ENCODE measurements at places on chromosomes 12 and 14. TPM values are rescaled to one million over a fixed set of nuclear protein-coding genes. Genes with fewer than 3 reads are reported as not detected.
A peak's percentile ranks its signal among the peaks of the same experiment; 100 is the strongest.

DNA sequence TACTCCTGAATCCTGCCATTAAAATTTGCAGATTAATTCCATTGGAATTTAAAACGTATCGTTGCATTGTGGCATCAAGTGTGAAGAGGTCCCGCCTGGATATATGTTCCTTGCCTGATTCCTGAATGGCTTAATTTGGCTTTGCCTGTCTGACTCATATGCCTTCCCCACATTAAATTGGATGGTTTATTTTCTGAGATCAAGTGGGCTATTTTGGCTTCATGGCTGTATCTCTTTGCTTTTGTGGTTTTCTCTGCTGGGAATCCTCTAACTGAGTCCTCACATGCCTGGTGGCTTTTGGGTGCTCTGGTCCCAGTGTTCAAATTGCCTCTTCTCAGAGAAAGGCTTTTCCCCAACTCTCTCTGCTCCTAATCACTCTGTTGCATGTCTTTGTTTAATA is 127.9 kb upstream of the DYRK2 start:
- no peaks in the 10 kb centered on the region for H3K27me3 ChIP-seq
- no peak overlapping the region for H3K27ac ChIP-seq
- H3K4me3 ChIP-seq, result no peak overlapping the region
- no peak for DNase-seq
- peaks cover 16% of the 10 kb centered on the region for H3K4me1 ChIP-seq

DNA sequence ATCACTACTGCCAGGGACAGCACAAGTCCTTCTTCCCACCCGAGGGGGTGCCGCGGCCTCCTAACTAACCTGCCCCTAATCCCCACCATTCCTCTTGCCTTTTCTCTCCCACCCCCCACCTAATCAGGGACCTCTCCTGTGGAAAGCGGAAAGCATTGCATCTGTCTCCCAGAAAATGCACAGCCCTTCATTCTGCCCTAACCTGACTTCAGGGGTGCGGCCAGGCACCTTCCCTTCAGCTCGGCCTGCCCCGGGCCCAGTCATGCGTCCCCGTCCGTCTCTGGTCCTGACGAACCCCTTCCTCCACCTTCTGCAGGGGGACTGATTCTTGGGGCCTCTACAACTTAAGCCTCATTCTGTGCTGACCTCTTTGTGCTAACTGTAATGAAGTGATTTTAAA is 43.9 kb upstream of the TRAF3 start:
- no peaks in the 10 kb centered on the region for H3K27me3 ChIP-seq
- no peaks in the 10 kb centered on the region for H3K4me1 ChIP-seq
- no peak for DNase-seq

DNA sequence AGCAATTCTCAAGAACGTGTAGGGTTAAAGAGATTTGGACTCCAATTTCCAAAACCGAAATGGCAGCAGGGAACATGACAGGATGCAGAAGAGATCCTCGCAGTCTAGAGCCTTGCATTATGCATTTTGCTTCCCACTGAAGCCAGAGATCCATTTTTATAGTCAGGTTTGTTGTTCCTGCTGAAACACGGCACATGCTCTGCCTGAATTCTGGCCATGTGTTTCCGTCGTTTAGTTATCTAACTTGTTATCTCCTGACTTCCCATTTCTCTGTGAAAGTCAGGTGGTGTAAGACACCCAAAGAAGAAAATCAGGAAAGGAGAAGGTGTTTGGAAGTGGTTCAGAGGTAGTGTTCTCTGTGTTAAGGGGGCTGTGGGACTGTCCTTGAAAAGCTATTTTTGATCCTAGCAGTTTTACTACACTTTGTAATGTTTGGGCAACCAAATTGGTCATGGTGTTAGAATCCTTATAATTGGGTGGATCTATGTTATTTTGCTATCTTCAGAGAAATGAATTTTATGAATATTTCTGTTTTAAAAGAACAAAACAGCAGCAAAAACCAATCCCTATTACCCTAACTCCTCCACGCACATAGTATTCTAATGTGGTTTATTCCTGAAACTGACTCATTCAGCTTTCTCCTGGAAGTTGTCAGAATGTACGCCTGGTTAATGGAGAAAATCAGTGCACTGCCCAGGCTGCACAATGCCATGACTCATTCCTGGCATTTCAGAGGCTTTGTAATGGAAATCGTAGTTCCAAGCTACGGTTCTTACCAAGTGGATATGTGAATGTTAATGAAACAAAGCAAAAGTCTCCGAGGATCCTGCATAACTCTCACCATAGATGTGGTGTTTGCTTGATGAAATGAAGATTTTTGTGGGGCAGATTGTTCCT is 110.1 kb downstream of the SAMD4A start:
- no peak for DNase-seq
- H3K27me3 ChIP-seq, result peaks cover 15% of the 10 kb centered on the region
- no peak overlapping the region for H3K4me3 ChIP-seq
- H3K36me3 ChIP-seq, result no peaks in the 10 kb centered on the region
- no peak overlapping the region for H3K27ac ChIP-seq

GRCh38 chr12:39426636-39427240 is 16.2 kb downstream of the KIF21A start:
- peaks cover 3% of the 10 kb centered on the region for H3K4me1 ChIP-seq
- DNase-seq, result no peak
- no peak overlapping the region for H3K27ac ChIP-seq
- no peaks in the 10 kb centered on the region for H3K27me3 ChIP-seq
- H3K4me3 ChIP-seq, result no peak overlapping the region
- no peaks in the 10 kb centered on the region for H3K36me3 ChIP-seq

- H3K4me3 ChIP-seq, result no peak overlapping the region
- H3K27ac ChIP-seq, result no peak overlapping the region
- no peaks in the 10 kb centered on the region for H3K27me3 ChIP-seq
- H3K36me3 ChIP-seq, result no peaks in the 10 kb centered on the region
- no peak for DNase-seq
Observed at GRCh38 chr12:72472350-72472749, 200.2 kb downstream of the TRHDE start.

DNA sequence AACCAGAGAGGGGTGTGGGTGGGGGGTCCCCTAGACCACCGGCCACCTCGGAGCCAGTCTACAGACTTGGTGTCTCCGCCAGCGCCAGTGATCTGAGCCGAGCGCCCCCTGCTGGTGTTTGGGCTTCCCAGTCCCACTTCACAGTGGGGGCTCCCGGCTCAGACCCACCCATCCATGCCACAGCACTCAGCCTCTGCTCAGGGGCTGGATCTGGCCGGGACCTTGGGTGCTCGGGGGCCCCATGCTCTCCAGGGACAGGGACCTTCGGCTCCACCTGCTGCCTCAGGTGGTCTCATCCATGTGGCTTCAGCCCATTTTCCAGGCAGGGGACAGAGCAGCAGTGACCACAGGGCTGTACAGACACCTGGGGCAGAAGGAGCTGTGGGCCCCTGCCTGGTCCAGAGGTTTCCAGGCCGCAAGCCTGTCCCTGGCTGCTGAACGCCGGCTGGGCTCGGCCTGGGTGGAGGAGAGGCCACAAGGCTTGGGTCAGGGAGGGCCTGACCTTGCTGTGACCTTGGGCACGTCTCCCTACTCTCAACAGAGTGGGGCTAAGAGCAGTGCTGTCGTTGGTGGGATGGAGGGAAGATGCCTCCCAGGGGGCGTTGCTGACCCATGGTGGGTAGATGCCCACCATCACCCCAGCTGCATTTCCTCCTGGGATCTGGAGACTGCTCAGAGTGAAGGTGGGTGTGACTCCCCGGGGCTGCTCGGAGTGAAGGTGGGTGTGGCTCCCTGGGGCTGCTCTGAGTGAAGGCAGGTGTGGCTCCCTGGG is 86.3 kb downstream of the KIF26A start:
- no peak overlapping the region for H3K27ac ChIP-seq
- peak; percentile 69 for DNase-seq
- peaks cover 12% of the 10 kb centered on the region for H3K27me3 ChIP-seq
- peaks cover 17% of the 10 kb centered on the region for H3K4me1 ChIP-seq
- H3K36me3 ChIP-seq, result no peaks in the 10 kb centered on the region

- H3K4me3 ChIP-seq, result no peak overlapping the region
- DNase-seq, result no peak
- H3K4me1 ChIP-seq, result no peaks in the 10 kb centered on the region
Observed at GRCh38 chr12:129844662-129845220, 59.1 kb downstream of the TMEM132D start.

DNA sequence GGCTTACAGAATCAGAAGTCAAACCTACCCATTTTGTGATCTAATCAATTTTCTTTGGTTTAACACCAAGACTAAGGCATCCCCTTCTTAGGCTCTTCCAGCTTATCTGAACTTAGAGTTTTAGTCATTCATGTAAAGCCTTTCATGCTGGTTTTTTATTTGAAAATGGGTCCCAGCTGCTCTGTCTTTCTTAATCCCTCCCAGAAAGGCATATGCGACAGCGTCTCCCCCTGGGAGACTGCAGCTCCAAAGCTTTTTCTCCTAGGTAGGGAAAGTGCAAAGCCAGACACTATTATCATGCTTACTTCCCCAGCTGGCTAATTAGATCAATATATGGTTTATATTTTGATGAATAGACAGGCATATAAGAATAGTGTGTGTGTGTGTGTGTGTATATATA is 96.6 kb upstream of the E2F7 start:
- H3K4me1 ChIP-seq, result no peaks in the 10 kb centered on the region
- H3K36me3 ChIP-seq, result no peaks in the 10 kb centered on the region
- no peak for DNase-seq
- H3K27ac ChIP-seq, result no peak overlapping the region
- H3K27me3 ChIP-seq, result no peaks in the 10 kb centered on the region

- DNase-seq, result peak; percentile 60
- peaks cover 14% of the 10 kb centered on the region for H3K4me1 ChIP-seq
- H3K4me3 ChIP-seq, result no peak overlapping the region
- H3K27ac ChIP-seq, result no peak overlapping the region
Observed at GRCh38 chr12:12171991-12172511, 94.8 kb downstream of the LRP6 start.

GRCh38 chr12:3225154-3225795 is 148.1 kb downstream of the TSPAN9 start:
- H3K27me3 ChIP-seq, result no peaks in the 10 kb centered on the region
- H3K36me3 ChIP-seq, result no peaks in the 10 kb centered on the region
- H3K4me1 ChIP-seq, result no peaks in the 10 kb centered on the region
- H3K27ac ChIP-seq, result no peak overlapping the region
- no peak for DNase-seq

DNA sequence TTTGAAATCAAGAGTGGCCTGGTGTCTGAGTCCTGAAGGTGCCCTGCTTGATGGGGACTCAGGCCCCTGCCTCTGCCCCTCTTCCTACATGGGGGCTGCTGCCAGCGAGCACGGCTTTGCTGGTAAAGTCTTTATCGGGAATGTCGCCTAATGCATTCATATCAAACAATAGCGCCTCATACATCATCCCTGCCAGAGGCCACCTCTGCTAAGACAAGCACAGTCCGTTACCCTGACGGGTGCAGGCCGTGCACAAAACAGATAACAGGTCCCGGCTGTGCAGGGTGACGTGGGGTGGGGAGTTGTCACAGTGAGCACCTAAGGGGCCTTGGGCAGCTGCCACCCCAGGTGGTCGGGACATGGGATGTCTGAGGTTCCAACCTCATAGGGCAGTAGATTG is 68.4 kb upstream of the FAM222A start:
- H3K27ac ChIP-seq, result no peak overlapping the region
- DNase-seq, result no peak

- H3K27ac ChIP-seq, result no peak overlapping the region
- H3K27me3 ChIP-seq, result no peaks in the 10 kb centered on the region
- no peaks in the 10 kb centered on the region for H3K36me3 ChIP-seq
- no peak for DNase-seq
Observed at GRCh38 chr12:22698576-22698975, 73.6 kb downstream of the ETNK1 start.

- peaks cover 5% of the 10 kb centered on the region for H3K4me1 ChIP-seq
- no peak overlapping the region for H3K27ac ChIP-seq
- no peak overlapping the region for H3K4me3 ChIP-seq
- H3K27me3 ChIP-seq, result no peaks in the 10 kb centered on the region
- DNase-seq, result no peak
Observed at GRCh38 chr12:50200552-50201273, 33.5 kb upstream of the CERS5 start.

GRCh38 chr12:57124261-57124877 is 3.9 kb upstream of the LRP1 start:
- peak overlapping the region; percentile 1 for H3K4me3 ChIP-seq
- DNase-seq, result peak; percentile 87
- peaks cover 9% of the 10 kb centered on the region for H3K27me3 ChIP-seq
- no peak overlapping the region for H3K27ac ChIP-seq

DNA sequence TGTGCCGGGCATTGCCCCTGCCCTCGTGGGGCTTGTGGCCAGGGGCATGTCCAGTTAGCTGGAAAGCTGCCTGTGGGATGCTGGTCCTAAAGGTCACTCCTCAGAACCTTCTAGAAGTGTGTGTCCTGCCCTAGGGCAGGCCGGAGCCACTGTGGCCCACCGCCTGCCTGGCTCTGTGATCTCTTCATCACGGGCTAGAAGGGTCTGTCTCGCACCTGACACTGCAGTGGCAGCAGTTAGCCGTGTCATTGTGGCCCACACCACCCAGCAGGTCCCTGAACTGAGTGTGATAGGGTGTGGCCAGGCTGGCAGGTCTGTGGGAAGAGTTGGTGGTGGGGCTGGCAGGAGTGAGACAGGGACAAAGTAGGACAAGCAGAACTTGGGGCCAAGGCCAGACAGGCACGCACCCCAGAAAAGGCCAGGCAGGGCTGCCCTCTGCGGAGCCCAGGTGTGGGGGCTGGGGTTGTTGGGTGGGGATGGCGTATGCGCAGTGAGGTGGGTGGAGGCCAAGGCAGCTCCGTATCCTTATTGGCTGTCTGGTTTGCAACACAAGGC is 41.2 kb downstream of the ADGRD1 start:
- H3K27me3 ChIP-seq, result peaks cover 5% of the 10 kb centered on the region
- H3K4me1 ChIP-seq, result no peaks in the 10 kb centered on the region
- H3K36me3 ChIP-seq, result no peaks in the 10 kb centered on the region
- H3K4me3 ChIP-seq, result no peak overlapping the region

GRCh38 chr12:54786081-54786480 is 68.2 kb upstream of the MUCL1 start:
- H3K27me3 ChIP-seq, result peaks cover 10% of the 10 kb centered on the region
- no peak overlapping the region for H3K4me3 ChIP-seq
- no peaks in the 10 kb centered on the region for H3K36me3 ChIP-seq
- no peaks in the 10 kb centered on the region for H3K4me1 ChIP-seq

DNA sequence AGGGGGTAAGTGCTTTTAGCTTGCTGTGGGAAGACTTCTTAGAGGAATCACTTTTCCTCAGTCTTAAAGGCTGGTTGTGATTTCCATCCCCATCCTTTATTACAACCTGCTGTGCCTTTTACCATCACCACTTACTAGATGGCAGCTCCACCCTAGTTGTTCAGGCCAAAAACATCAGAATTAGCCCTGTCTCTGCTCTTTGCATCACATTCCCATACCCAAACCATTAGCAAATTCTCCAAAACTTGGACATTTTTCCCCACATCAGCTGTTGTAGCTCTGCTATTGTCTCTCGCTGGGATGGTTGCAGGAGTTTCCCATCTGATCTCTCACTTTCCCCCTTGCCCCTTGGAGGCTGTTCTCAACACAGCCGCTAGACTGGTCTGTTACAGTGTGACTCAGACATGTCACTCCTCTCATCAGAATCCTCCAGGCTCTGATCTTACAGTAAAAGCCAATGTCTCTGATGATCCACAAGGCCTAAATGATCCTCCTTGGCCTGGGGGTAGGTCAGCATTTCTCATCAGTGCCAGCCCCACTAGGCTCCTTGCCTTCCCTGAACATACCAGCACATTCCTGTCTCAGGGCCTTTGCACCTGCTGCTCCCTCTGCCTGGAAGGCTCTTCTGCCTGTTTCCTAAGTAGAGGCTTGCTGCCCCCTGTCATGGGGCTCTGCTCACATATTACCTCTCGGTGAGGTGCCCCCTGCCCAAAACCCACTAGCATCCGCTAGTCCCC is 102.5 kb downstream of the BEGAIN start:
- H3K36me3 ChIP-seq, result peaks cover 14% of the 10 kb centered on the region
- no peak overlapping the region for H3K4me3 ChIP-seq
- H3K27me3 ChIP-seq, result no peaks in the 10 kb centered on the region
- H3K4me1 ChIP-seq, result peaks cover 21% of the 10 kb centered on the region

Gene ZFHX2
- total RNA-seq, result 1.0 TPM

Gene BMP4
- total RNA-seq, result not detected

Gene TMEM19
- total RNA-seq, result 12.9 TPM

Measured in activated CD4-positive, alpha-beta T cell treated with anti-CD3 and anti-CD28 coated beads for 36 hours (primary cell).